ENCODE measurements at places on chromosomes 2 and 18.

DNA sequence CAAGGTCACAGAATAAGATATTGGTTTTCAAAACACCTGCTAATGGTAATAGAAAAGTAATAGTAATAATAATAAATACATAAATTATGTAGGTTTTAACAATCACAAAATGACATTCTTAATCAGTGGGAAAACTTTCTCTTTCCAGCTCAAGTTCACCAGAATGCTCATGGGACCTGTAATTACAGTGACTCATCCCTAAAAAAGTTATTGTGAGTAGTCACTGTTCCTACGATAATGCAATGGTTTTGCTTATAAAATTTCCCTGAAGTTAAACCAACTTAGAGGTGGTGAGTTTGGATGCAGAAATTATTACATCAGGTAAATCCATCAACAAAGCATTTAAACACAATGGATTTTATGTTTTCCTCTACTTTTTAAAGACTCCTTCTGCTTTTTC is 502.3 kb downstream of the PID1 start:
- DNase-seq, result no peak

DNA sequence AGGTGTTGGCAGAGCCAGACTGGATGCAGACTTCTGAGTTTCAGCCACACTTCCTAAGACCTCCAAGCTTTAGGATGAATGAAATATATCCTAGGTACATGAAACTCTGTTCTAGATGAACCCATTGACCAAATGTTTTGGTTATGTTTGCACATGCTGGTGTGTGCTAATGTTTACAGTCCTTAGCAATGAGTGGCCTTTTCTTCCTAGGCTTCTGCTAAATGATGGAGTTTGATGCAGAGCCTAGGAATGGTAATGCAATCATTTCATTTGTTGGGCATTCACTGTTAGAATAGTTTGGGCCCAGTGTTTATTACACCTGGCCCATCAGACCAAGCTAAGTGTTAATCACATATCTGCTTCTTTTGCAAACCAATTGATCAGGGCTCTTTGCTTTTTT is 464.7 kb downstream of the MEIS1 start:
- DNase-seq, result no peak

GRCh38 chr2:167510071-167510759 is 621.9 kb downstream of the XIRP2 start:
- DNase-seq, result no peak

DNA sequence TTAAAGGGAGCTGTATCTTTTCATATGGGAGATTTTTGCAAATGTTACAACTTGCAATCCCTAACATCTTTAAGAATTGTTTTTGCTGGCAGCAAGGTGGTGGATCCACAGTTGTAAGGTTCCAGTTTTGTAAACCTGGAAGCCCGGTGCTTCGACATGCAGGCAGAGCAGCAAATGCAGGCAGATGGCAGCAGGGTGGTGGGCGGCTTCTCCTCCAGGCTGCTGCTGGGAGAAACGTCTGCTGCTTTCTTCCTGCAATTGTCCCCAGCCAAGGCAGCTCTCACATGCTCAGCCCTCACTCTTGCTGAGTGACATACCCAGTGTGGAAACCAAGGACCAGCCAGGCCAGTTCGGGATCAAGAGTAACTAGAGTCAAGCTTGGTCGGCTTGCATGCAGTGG is 166.0 kb downstream of the SEPTIN10 start:
- DNase-seq, result no peak

DNA sequence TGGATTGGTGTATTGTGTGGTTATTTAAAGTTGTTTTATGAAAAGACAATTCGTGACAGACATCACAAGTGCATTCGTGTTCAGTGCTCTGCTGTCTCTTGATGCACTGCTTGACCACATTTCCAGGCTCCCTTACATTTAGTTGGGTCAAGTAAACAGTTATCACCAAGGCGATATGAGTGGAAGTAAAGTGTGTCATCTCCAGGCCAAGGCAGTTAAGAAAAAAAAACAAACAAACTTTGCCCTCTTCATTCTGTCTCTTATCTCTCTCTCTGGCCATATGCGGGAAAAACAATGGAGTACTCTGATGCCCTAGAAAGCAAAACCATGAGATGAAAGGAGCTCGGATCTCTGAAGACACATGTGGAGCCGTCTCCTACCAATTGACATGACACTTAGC is 131.1 kb downstream of the DSEL start:
- DNase-seq, result no peak

GRCh38 chr2:55420871-55421270 is 1.2 kb upstream of the CCDC88A start:
- DNase-seq, result no peak

- DNase-seq, result no peak
Observed at GRCh38 chr2:233426619-233427342, 72.5 kb downstream of the DGKD start.

DNA sequence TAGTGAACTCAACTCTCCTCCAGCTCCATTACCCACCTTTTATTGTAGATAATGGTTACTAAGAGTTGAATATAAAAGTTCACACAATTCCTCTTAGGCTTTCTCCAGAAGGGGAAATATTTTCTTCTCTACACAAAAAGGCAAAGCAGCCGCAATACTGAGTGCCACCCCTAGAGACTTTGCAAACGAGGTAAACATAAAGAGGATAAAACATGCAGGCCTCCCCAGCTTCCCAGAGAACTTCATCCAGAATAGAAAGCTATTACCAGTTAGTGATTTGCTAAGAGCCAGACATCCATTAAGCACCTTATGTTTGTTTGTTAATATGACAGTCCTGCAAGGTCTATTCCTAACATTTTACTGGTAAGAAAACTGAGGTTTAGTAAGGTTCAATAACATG is 17.4 kb downstream of the ZNF521 start:
- DNase-seq, result no peak

DNA sequence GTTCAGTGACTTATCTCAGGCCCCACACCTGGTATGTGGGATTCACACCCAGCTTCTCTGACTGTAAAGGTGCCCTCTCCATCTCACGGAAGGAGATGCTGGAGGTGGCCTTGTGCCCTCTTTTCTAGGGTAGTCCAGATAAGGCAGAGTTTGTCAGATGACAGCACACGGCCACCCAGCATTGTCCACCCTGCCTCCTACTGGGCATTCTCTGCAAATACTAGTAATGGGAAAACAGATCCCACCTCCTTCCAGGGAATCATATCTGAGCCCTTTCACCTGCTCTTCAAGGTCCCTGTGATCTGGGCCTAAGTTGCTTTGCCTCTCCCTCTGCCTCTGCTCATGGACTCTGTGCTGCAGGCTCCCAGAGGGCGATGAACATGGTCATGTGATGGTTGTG is 214.7 kb downstream of the CLIP4 start:
- DNase-seq, result no peak

- no peak for DNase-seq
Observed at GRCh38 chr2:14998546-14998945, 366.0 kb downstream of the LRATD1 start.

- no peak for DNase-seq
Observed at GRCh38 chr18:40957533-40958070, 997.4 kb upstream of the PIK3C3 start.

DNA sequence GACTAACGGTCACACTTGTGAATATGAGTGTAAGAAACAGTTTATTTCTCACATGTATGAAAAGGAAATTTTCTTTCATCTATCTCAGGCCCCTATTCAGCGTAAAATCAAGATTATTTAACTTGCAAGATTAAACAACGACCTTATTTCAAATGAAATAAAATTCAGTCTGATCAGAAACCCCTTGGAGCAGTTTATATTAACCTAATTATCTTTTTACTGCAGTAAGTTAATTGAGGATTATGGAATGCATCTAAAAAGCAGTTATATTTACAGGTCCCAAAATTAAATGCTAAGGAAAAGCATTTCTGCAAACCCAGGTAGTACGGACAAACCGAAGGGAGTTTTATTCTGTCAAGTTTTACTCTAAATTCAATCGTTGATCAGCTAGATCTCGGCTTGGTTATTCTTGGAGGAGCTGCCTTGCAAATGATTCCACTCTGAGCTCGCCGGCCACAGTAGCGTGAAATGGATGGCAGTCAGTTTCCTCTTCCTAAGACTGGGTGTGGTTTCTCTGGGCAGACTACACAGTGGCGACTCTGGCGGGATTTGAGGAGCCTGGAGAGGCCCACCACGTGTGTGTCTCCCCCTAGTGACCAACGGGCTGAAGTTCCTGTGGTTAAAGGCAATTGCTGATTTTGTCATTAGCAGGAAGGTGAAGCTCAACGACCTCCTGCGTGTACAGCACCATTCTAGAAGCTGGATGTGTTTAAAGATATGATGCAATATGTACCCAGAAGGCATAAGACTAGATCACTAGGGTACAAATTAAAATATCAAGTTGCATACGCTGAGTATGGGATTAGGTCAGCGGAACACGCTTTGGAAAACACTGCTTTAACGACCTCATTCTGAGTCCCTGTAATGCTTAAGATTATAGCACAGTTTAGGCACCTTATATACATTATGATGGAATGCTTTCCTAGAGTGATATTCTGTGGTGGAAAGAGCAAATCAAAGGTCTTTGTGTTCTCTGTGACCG is 36.4 kb downstream of the PRKRA start:
- DNase-seq, result peak; percentile 99

- no peak for DNase-seq
Observed at GRCh38 chr2:138853296-138853695, 73.1 kb upstream of the NXPH2 start.

GRCh38 chr18:37519510-37520135 is 46.0 kb downstream of the CELF4 start:
- DNase-seq, result no peak
